ENCODE measurements at places on chromosomes 16 and 17.
A peak's percentile ranks its signal among the peaks of the same experiment; 100 is the strongest.

- no peak overlapping the region for H3K4me3 ChIP-seq
- no peaks in the 10 kb centered on the region for H3K36me3 ChIP-seq
- H3K4me1 ChIP-seq, result peaks cover 3% of the 10 kb centered on the region
- H3K27ac ChIP-seq, result no peak overlapping the region
- DNase-seq, result no peak
Measured at GRCh38 chr17:82316651-82317393, 586 bp downstream of the CD7 start.

DNA sequence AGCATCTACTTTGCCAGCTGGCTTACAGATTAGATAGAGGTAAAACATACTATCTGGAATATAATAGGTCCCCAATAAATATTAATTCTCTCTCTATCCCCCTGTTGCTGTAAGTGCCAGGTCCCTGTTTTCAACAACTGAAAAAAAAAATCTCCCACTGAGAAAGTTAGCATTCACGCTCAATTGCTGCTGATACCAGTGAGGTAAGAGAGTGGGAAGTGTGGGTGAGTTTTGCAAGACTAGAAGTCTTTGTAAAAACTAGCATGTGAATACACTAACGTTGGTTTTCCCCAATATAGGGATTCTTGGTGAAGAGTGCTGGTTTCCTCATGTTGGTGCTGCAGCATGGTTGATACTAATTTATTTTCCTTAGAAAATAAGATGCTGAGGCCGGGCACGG is 11.7 kb upstream of the TAOK1 start:
- no peak overlapping the region for H3K27ac ChIP-seq
- H3K4me1 ChIP-seq, result peaks cover 16% of the 10 kb centered on the region
- H3K36me3 ChIP-seq, result no peaks in the 10 kb centered on the region
- DNase-seq, result peak; percentile 4
- H3K27me3 ChIP-seq, result no peaks in the 10 kb centered on the region

GRCh38 chr17:42358434-42358833 is 29.8 kb downstream of the STAT3 start:
- H3K4me3 ChIP-seq, result no peak overlapping the region
- peak overlapping the region; percentile 92 for H3K27ac ChIP-seq
- peaks cover 72% of the 10 kb centered on the region for H3K4me1 ChIP-seq
- H3K27me3 ChIP-seq, result no peaks in the 10 kb centered on the region
- H3K36me3 ChIP-seq, result peaks cover 3% of the 10 kb centered on the region
- DNase-seq, result no peak

DNA sequence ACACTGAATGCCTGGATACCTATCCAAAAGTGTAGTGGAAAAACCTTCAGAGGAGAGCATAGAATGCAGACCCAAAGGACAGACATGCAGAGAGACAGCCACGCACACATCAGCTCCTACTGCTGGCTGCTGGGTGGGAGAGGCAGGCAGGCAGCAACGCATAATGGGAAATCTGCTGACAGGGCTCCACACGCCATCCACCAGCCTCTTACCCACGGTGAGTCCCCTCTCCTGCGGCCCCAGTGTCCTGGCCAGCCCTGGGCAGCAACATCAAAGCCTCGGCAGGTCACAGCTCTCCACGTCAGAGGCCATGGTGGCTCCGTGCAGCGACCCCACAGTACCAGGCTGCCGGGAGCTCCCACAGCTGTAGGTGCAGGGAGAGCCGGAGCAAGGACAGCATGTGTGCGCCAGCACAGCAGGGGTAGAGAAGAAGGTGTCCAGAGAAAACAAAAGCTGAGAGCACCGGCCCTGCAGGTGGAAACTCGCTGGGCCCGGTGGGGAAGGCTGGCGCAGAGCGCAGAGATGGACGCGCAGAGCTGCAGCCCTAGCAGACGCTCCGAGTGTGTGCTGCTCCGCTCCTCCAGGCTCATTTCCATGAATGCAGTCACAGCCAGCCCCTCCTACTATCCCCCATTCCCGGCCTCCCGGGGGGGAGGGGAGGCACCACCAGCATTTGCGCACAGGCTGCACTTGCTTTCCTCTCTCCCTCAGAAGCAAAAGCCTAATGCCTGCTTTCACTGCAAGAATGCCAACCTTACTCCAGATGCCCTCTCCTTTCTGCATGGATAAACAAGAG is 58.9 kb downstream of the CYTH1 start:
- no peak for DNase-seq
- peak overlapping the region; percentile 81 for H3K27ac ChIP-seq
- no peaks in the 10 kb centered on the region for H3K27me3 ChIP-seq
- no peaks in the 10 kb centered on the region for H3K36me3 ChIP-seq
- peaks cover 58% of the 10 kb centered on the region for H3K4me1 ChIP-seq
- H3K4me3 ChIP-seq, result peak overlapping the region; percentile 72

- peaks cover 9% of the 10 kb centered on the region for H3K36me3 ChIP-seq
- H3K4me1 ChIP-seq, result peaks cover 35% of the 10 kb centered on the region
- peak within 1 kb of the TSS; percentile 89 for H3K27ac ChIP-seq
- H3K4me3 ChIP-seq, result peak within 1 kb of the TSS; percentile 94
- no peaks in the 10 kb centered on the region for H3K27me3 ChIP-seq
- no peak for DNase-seq
Measured at GRCh38 chr17:18258356-18259038, at the start of gene FLII. Gene FLII, minus strand, starts transcription at chr17:18258738. Its CDS starts 48 bp downstream, at chr17:18258690.

- H3K4me1 ChIP-seq, result no peaks in the 10 kb centered on the region
- no peak overlapping the region for H3K4me3 ChIP-seq
- DNase-seq, result no peak
- no peaks in the 10 kb centered on the region for H3K36me3 ChIP-seq
- no peak overlapping the region for H3K27ac ChIP-seq
Measured at GRCh38 chr17:4509401-4509800, 10.7 kb downstream of the SPNS2 start.

DNA sequence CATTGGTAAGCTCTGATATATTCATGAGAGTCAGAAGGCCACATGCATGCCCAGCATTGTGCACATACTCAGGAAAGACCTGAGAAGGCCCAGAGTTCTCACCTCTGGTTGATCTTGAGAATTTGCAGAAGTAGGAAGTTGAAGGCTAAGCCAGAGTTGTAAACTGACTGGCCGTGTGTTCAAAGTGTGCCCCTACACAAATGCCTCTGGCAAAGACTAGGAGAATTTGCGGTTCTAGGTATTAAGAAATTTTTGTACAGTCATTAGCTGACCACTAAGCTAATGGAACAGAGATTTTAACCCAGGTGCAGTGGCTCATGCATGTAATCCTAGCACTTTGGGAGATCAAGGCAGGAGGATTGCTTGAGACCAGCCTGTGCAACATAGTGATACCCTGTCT is 25.0 kb downstream of the FBXL20 start:
- DNase-seq, result no peak
- H3K4me1 ChIP-seq, result peaks cover 14% of the 10 kb centered on the region
- H3K4me3 ChIP-seq, result no peak overlapping the region
- no peaks in the 10 kb centered on the region for H3K36me3 ChIP-seq
- no peak overlapping the region for H3K27ac ChIP-seq

DNA sequence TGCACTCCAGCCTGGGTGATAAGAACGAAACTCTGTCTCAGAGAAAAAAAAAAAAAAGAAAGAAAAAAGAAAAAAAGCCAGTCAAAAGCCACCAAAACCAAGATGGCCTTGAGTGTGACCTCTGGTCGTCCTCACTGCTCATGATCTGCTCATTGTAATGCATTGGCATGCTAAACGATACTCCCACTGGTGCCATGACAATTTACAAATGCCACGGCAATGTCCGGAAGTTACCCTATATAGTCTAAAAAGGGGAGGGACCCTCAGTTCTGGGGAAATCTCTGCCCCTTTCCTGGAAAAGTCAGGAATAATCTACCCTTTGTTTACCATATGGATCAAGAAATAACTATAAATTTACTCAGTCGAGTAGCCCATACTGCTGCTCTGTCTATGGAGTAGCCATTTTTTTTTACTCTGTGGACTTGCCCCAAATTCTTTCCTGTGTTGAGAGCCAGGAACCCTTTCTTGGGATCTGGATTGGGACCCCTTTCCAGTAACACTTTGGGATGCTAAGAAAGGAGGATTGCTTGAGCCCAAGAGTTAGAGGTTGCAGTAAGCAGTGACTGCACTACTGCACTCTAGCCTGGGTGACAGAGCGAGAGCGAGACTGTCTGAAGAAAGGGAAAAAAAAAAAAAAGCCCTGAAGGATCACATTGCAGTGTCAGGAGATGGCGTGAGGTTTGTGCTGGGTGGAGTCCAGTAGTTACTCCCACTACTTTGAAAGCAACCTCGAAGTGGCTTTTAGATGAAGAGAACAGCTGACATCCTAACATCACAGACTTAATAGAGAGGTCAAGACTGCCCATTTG is 3.7 kb upstream of the TMEM231 start:
- H3K4me3 ChIP-seq, result peak overlapping the region; percentile 38
- peak overlapping the region; percentile 54 for H3K27ac ChIP-seq
- DNase-seq, result no peak
- peaks cover 22% of the 10 kb centered on the region for H3K4me1 ChIP-seq

DNA sequence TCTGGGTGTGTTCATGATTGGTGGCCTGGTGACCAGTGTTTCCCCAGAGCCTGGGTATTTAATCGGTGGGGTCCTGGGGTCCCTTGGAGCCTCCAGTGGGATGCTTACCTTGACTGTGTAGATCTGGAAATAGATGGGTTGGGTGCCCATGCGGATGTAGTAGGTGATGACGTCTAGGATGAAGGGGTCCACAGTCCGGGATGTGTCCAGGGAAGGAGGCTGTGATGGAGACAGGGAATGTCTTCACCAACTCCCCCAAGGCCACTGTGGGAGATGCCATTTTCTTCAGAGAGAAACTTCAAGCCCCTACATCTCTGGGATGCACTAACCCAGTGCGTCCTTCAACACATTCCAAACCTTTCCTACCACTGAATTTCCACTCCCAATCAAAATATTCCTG is 24.1 kb upstream of the MFSD6L start:
- H3K27ac ChIP-seq, result no peak overlapping the region
- H3K4me1 ChIP-seq, result no peaks in the 10 kb centered on the region
- H3K36me3 ChIP-seq, result peaks cover 1% of the 10 kb centered on the region

- H3K36me3 ChIP-seq, result no peaks in the 10 kb centered on the region
- H3K27me3 ChIP-seq, result no peaks in the 10 kb centered on the region
- H3K4me3 ChIP-seq, result peak overlapping the region; percentile 80
- H3K4me1 ChIP-seq, result peaks cover 16% of the 10 kb centered on the region
- H3K27ac ChIP-seq, result peak overlapping the region; percentile 94
Measured at GRCh38 chr16:30902029-30902972, 5.9 kb downstream of the CTF1 start.

- no peaks in the 10 kb centered on the region for H3K36me3 ChIP-seq
- no peak overlapping the region for H3K4me3 ChIP-seq
- no peak overlapping the region for H3K27ac ChIP-seq
- no peak for DNase-seq
- H3K4me1 ChIP-seq, result peaks cover 3% of the 10 kb centered on the region
Measured at GRCh38 chr16:27427538-27427937, 25.6 kb downstream of the IL21R start.

DNA sequence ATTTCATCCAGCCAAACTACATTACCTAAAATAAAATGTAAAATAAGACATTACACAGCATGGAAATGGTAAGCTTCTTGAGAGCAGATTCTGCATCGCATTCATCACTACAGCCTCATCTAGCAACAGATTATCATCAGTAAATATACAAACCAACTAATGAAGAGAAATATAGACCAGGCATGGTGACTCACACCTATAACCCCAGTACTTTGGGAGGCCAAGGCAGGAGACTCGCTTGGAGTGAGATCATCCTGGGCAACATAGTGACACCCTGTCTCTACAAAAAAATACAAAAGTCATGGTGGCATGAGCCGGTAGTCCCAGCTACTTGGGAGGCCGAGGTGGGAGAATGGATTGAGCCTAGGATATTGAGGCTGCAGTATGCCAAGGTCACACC is 19.9 kb downstream of the NCBP3 start:
- H3K27ac ChIP-seq, result peak overlapping the region; percentile 23
- DNase-seq, result no peak
- H3K36me3 ChIP-seq, result peaks cover 46% of the 10 kb centered on the region
- H3K4me3 ChIP-seq, result no peak overlapping the region
- H3K27me3 ChIP-seq, result no peaks in the 10 kb centered on the region
- H3K4me1 ChIP-seq, result peaks cover 9% of the 10 kb centered on the region

DNA sequence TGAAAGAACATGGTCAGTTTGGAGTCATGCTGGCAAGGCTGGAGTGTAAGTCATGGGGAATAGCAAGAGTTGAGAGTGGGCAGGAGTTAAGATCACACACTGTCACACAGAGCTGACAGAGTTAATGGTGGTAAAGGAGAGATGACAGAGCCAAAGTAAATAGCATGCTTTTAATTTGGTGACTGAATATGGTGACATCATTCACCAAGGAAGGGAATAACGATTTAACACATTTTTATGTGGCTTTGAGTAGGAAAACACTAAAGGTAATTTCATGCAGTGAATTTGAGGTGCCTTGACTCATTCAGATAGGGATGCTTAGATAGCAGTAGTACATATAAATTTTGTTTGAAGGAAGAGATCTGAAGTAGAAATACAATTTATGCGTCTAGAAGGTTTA is 42.1 kb downstream of the SYNRG start:
- H3K4me1 ChIP-seq, result no peaks in the 10 kb centered on the region
- no peak overlapping the region for H3K4me3 ChIP-seq

DNA sequence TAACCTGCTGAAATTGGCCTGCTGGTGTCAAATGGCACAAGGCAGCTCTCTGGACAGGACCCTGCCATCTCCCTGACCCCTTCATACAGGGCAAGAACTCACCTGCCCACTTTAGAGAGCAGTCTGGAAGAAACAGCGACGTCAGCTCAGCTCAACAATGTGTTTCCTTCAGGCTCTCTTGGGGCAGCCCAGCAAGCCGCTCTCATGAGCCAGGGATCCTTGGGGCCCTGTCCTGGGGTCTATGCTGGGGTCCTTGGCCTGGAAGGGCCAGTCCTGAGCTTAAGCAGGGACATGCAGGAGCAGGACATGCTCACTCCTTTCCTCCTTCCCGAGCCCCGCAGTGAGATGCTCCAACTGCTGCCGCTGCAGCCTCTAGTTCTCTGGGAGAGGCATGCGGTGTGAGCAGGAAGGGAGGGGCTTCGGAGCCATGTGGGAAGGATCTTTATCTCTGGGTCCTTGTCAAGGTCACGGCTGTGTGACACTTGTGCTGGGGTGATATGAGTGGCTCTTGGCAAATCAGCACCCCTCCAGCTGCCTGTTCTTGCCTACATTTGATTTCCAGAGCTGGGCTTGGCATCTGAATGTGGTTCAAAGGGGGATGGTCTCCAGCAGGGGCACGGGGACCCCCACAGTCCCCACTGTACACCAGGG is 3.4 kb downstream of the C1QTNF1 start:
- H3K36me3 ChIP-seq, result peaks cover 17% of the 10 kb centered on the region
- peaks cover 3% of the 10 kb centered on the region for H3K27me3 ChIP-seq
- peak overlapping the region; percentile 86 for H3K27ac ChIP-seq
- H3K4me3 ChIP-seq, result peak overlapping the region; percentile 69
- peaks cover 88% of the 10 kb centered on the region for H3K4me1 ChIP-seq
- DNase-seq, result no peak

DNA sequence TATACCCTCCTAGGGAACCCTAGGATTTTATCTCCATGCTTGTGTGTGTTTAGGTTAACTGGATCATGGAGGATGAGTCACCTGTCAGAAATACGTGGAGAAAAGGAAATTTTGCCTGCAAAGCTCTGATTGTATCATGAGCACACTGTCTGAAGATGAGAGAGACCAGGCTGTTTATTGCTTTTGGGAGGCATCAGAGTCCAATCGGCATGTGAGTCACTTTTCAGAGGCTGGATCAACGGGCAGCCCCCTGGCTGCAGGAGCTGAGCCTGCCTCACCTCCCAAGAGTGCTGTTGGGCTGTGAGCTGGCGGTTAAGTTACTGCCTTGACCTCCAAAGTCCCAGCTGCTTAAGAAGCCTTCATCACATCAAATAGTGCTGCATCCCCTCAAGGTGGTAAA is 41.5 kb upstream of the MED9 start:
- peaks cover 34% of the 10 kb centered on the region for H3K27me3 ChIP-seq
- no peak overlapping the region for H3K27ac ChIP-seq
- H3K4me3 ChIP-seq, result no peak overlapping the region
- H3K36me3 ChIP-seq, result no peaks in the 10 kb centered on the region
- H3K4me1 ChIP-seq, result no peaks in the 10 kb centered on the region

- peak overlapping the region; percentile 77 for H3K4me3 ChIP-seq
- H3K36me3 ChIP-seq, result peaks cover 11% of the 10 kb centered on the region
- H3K27ac ChIP-seq, result peak overlapping the region; percentile 88
- no peaks in the 10 kb centered on the region for H3K27me3 ChIP-seq
Measured at GRCh38 chr16:678858-679813, 1.1 kb upstream of the STUB1 start.

Measured in osteocyte (in vitro differentiated cells).